Mammary epithelial cell (primary cell): ENCODE measurements at places on chromosomes 4 and X.

GRCh38 chrX:38089173-38089982 is 83.0 kb downstream of the SYTL5 start:
- DNase-seq, result no peak

GRCh38 chrX:104117759-104118158 is 5.4 kb downstream of the ZCCHC18 start:
- no peak for DNase-seq

GRCh38 chr4:109294006-109294405 is 8.5 kb downstream of the COL25A1 start:
- DNase-seq, result no peak

- DNase-seq, result no peak
Measured at GRCh38 chr4:76736414-76736813, 161.5 kb downstream of the SOWAHB start.

GRCh38 chr4:84606645-84607044 is 23.7 kb downstream of the CDS1 start:
- peak; percentile 74 for DNase-seq

DNA sequence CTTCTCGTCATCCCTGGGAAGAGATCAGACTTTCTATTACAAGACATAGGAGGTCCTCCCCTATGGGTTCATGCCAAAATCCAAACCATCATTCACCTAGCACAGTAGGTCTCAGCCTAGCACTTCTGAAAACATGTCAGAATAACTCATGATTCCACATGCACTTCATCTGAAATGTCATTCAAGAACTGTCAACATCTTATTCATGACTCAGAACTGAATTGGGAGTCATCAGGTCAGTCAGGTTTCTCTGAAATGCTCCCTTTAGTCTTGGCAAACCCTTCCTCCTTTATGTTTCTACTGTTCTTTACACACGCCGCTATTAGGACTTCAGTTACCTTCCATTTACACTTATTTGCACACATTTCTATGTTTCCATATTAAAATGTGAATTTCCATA is 67.2 kb downstream of the ANTXR2 start:
- DNase-seq, result peak; percentile 37

DNA sequence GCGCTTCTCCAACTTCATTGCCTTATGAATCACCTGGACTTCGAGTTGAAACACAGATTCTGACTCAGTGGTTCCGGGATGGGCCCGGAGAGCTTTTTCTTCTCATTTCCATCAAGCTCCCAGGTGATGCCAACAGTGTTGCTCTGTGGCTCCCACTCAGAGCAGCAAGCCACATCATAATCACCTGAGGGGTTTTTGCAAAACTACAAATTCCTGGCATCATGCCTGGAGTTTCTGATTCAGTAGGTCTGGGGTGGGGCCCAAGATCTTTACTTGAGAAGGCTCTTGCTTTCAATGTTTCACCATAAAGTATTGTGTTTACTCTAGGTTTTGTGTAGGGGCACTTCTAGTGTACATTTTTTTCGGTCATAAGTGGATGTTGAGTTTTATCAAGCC is 7.0 kb downstream of the MTM1 start:
- peak; percentile 96 for DNase-seq

GRCh38 chr4:3867403-3868100 is 101.4 kb downstream of the ADRA2C start:
- no peak for DNase-seq

DNA sequence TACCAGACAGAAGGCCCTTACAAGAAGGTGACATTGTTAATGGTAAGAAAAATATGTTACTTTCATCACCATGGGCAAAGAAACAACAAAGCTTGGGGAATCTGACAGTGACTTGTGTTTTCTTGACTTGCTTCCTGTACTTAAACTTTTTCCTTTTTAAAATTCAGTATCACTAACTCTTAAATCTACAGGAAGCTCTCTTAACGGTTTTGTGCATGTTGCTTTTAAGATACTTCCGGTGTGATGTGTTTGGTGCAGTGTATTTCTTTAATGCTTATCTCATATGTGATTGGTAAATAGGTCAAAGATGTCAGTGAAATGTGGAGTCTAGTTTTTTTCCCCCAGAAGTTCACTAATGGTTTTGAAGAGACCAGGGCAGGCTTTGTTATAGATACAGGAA is 45.2 kb downstream of the ADH5 start:
- DNase-seq, result no peak

DNA sequence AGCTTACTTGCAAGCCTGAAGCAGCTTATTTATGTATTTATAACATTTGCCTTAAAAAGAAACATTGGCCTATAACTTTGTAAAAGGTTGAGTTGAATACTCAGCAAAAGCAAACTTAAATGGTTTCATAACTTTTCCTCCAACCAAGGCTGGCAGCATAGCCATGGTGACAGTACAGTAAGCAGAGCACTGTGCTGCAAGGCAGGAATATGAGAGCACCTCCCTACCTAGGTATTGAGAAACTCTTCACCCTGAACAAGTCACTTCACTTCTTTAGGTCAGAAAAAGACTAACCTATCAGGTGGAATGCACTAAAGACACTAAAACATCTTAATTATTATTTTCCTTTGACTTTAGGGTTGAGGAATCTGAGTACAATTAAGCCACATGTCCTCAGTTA is 63.9 kb upstream of the GYPA start:
- DNase-seq, result no peak
